ENCODE measurements at places on chromosomes 4 and X.

DNA sequence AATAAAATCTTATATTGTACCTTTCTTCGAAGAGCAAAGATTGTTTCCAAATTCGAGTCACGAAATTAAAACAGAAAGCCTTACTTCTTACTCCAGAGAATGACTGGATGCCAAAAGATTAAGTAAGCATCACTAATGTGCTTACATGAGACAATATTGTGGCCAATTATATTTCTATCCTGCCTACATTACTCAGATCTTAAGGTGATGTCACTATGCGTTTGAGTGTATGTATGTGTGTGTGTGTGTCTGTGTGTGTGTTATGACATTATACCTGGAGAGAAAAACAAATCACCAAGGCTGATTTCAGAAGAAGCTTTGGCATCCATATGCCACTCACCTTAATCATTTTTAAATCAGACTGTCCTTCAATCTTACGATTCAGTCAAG lies 556.3 kb downstream of the PPARGC1A start:
- no peak for DNase-seq

GRCh38 chr4:183766140-183766539 lies 107.0 kb downstream of the TRAPPC11 start:
- DNase-seq: no peak

DNA sequence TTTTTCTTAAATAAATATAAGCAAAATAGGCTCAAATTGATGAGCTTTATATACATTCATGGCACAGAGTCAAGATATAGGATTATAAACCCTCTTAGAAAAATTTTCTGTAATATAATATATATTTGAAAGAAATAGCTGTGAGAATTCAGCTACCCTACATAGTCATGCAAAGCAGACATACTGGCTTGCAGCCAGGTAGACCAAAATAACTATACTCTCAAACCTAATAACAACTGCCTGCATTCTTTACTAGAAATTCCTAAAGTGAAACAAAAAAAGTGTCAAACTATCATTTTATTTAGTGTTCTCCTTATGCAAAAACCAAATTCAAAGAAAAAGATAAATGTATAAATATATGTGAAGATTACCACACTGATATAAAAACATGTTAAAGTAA lies 1390.2 kb downstream of the C4orf33 start:
- DNase-seq: peak; percentile 25

DNA sequence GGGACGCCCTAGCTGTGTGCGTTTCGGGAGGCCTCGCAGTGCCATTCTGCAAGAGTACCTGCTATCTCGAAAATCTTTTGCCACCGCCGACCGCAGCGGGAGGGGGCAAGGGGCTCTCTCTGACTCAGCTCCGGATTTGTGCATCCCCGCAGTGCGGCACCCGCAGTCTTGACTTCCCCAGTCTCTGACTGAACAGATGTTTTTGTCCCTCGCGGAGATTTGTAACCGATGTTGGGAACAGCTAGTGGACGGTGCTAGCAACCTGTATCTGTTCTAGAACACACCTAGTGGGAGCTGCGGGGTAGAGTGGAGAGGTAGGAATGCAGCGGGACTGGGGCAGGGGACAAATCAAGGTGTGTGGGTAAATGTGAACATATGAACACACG lies 17.2 kb downstream of the NKX6-1 start:
- no peak for DNase-seq

DNA sequence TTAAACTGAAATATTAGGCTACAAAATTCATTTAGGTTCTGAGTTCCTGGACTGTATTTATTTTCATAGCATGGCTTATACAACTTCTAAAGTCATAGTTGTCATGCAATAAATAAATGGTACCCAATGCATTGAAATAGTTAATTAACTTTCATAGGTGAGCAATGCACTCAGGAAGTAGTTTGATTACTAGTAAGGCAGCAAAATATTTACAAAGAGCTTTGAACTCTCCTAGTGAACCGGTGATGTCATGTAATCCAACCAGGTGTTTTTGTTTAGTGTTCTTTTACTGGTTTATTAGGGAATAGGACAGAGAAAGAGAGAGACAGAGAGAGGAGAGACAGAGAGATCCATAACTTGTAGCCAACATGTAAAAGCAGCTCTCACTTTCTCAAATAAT lies 228.6 kb upstream of the CTSO start:
- no peak for DNase-seq

DNA sequence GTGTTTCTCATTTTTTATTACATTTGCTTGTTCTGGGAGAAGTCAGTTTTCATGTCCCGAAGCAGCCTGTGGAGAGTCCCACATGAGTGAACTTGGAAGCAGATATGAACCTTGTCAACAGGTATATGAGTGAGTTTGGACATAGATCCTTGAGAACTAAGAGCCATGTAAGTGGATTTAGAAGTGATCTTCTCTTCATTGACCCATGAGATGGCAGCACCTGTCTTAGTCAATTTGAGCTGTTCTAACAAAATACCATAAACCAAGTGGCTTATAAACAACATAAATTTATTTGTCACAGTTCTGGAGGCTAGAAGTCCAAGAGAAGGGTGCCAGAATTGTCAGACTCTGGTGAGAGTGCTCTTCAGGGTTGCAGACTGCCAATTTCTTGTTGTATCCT lies 1043.8 kb downstream of the ADGRL3 start:
- DNase-seq: no peak

DNA sequence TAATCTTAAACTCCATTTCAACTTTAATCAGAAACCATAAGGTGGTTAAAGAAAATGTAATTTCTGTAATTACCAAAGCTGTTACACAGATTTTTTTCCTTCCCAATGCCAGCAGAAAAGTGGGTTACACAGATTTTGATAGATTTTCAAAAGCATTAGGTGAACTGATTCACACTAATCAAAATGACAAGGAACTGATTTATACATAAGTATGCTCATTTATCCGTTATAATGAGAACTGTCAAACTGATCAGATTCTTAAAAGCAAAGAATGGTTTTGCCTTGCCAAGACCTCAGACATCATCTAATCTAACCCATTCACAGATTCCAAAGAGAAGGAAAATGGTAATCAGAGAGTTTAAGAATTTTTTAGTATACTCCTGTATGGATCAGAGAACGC lies 5.2 kb downstream of the UGDH start:
- DNase-seq: no peak

DNA sequence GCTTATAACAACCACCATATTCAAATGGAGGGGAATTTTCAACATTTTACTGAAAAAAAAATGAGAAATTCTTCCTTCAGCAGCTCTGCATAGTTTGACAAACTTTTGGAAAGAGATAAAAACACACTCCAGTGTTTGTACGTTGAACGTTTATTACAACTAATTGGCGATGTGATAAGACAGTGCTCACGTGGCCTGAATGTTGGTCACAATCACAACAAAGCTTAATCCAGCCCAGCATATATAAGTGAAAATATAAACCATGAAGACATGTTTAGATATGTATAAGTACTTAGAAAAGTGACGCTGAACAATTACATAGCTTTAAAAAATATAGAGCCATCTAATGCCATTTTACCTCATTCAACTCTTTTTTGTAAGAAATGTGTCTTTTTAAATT lies 28.7 kb downstream of the AP1S2 start:
- no peak for DNase-seq

DNA sequence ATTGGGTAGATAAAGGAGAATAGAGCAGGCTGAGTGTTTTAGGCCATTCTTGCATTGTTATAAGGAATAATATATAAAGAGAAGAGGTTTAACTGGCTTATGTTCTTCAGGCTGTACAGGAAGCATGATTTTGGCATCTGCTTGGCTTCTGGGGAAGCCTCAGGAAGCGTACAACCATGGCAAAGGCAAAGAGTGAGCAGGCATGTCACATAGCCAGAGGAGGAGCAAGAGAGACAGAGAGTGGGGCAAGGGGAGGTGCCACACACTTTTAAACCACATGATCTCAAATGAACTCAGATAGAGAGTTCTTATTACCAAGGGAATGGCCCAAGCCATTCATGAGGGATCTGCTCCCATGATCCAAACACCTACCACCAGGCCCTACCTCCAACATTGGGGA lies 4.4 kb upstream of the METTL14 start:
- no peak for DNase-seq

GRCh38 chr4:77175201-77175611 lies 18.2 kb downstream of the CCNG2 start:
- no peak for DNase-seq

- no peak for DNase-seq
These were observed 222.6 kb downstream of the SPIN4 start for GRCh38 chrX:63128509-63128908.

DNA sequence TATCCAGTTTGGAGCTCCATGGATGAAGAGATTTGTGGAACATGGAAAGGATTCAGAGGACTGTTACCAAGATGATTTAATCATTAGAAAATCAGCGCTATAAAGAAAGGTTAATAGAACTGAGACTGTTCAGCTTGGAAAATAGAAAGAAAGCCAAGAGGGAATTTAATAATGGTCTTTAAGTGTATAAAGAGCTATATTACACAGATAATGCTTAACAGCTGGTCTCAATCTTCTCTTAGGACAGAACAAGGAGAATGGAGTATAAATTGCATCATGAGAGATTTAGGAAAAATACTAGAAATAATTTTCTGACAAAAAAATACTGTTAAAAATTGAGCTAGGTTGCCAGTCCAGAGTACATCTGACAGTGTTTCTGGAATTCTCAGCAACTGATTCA lies 91.3 kb upstream of the MAGEC2 start:
- DNase-seq: no peak

- DNase-seq: no peak
These were observed 75.6 kb downstream of the ACOX3 start for GRCh38 chr4:8364848-8365350.

DNA sequence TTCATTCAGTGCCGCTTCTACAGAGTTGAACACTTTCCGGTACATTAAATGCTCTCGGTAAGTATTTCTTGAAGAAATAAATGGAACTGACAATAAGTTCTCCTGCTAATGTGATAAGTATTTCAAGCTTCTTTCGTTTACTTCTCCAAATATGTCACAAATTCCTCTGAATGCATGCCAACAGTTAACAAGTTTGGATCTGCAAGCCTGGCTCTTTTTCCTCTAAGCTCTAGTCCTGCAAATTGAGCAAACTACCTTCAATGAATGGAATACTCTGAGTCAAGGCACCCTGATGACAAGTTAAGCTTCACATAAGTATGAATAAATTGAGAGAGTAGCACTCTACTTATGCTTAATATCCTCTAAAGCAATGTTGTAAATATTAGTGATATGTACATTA lies 403.6 kb downstream of the PDGFC start:
- DNase-seq: no peak

DNA sequence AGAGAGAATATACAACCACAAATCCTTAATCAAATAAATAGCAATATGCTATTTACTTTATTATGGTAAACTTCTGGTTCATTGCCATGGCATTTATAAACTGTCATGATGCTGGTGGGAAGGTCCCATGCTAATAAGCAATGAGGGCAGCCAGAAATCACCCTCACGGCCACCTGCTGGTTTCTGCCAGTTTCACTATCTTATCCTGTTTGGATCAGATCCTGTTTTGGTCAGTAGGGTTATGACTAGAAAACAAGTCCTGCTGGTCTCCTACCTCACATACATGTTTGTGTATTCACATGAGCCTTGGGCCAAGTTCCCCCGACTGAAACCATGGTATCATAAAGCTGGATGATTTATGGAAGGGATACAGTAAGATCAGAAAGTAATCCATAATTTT lies 28.1 kb downstream of the XAGE5 start:
- DNase-seq: no peak

DNA sequence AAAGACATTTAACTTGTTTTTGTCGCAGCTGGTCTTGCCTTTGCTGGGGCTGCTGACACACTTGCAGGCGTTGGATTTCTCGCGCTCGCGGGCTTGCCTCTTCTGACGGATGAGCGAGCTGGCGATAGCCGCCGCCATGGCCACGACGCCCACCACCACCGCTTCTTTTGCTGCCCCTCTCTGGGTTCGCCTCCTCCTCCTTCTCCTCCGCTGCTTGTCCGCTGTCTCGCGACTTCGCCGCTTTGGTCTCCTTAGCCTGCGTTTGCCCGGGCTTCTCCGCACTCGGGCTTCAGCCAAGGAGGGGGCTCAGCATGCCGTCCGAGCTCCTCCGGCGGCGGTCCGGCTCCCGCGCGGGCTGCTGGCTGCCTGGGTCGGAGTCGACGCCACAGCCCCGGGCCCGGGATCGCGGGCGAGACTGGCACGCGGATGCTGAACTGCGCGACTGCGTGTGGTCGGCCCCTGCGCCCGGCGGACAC lies 613 bp downstream of the FGF13 start:
- no peak for DNase-seq

DNA sequence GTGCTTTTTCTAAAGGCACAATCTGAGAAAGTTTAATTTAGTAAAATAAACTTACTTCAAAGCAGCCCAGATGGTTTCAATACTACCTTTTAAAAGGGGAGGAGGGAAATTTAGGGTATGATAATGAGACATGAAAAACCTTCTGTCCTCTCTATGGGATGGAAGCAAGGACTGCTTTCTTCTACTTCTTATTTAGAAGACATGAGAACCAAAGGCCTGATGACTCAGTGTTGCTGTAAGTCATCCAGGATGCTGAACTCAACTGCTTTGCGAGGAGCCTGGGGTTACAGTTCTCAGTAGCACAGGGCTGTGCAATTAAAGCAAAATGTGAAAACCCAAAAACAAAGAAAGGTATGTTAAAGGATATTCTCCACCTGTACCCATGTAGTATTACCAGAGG lies 140.8 kb upstream of the EDNRA start:
- DNase-seq: no peak

GRCh38 chrX:20499763-20500162 lies 233.1 kb upstream of the RPS6KA3 start:
- DNase-seq: no peak

DNA sequence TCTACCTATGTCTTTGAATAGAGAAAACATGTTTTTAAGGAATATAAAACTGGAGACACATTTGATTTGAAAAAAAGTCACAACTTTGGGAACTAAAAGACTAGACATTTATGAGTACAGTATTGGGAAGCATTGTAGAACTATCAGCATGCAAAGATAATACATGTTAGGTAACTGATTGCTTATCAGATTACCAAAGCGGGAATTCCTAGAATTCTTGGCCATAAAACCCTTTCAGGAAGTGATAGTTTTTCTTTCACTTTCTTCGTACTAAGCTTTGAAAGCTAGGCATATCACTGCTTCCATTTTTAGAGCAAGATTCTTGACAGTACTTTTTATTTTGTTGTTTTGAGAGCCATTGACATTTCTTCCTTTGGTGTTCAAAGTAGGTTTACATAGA lies 646.6 kb upstream of the PITX2 start:
- no peak for DNase-seq

- DNase-seq: no peak
These were observed 19.9 kb downstream of the SH3BP2 start for GRCh38 chr4:2812612-2813354.

All from skeletal muscle cell (primary cell).